ENCODE measurements at places on chromosomes 6 and 20.

DNA sequence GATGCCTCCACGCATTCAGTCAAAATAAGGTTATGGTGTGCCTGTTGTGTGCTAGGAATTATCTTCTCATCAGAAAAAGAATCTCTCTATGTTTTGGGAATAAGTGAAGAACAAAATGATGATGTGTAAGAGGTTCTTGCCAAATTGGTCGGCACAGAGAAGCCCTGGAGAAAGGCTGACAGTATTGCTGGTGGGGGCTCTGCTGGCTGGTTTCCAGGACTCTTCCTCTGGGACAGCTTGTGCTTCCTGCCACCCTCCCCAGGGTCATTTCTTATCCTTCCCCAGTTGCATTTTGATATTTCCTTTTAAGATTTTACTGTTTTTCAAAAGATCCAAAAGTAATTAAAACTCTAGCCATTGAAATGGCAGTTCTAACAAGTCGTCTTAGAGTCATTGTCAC, 22.1 kb downstream of the CST4 start:
- no peak for DNase-seq

GRCh38 chr6:127971945-127972391, 71.1 kb upstream of the THEMIS start:
- no peak for DNase-seq

GRCh38 chr6:24981386-24981760, 45.6 kb upstream of the RIPOR2 start:
- no peak for DNase-seq

GRCh38 chr6:26197933-26198721, 110.9 kb downstream of the HFE start:
- DNase-seq, result no peak

DNA sequence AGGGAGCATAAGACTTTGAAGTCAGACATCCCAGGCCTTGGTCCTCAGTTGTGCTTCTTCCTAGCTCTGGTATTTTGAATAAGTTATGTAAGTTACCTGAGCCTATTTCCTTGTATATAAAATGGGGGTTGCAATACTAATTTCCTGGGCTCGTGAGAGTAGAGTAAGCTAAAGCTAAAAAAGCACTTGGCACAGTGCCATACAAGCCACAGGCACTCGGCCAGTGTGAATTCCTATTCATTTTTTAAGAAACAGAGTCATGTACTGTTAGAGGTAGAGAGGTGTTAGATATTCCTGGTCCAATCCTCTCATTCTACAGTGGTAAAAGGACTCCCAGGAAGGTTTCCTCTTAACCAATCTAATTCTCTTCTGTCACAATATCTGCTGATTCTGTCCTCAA, 79.6 kb upstream of the EPB41L1 start:
- no peak for DNase-seq

DNA sequence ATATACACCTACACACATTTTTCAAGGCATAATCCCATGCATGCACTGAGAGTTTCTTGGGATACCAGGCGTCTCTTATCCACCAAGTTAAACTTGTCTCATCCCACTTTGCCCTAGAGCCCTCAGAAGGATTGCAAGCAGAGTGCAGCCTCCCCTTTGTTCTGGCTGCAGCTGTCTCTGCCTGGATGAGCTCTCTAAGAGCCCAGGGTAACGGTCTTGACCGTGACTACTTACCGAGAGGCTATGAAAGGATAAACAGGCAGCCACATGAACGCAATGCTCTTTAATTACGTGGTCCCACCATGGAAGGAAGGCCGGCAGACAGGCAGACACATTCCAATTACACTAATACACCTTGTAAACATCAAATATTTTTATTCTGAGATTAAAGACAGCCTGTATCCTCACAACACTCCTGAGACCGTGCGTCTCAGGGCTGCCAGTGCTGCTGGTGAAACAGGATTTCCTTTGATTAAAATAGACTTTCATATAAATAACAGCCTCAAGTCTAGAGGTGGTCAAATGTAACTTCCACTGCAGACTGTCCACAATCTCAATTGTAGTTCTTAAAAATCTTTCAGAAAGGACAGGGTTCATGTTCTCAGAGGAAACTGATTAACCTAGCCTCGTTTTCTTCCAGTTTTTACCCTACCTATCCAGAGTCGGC, 210.0 kb upstream of the PRDM1 start:
- DNase-seq, result no peak

DNA sequence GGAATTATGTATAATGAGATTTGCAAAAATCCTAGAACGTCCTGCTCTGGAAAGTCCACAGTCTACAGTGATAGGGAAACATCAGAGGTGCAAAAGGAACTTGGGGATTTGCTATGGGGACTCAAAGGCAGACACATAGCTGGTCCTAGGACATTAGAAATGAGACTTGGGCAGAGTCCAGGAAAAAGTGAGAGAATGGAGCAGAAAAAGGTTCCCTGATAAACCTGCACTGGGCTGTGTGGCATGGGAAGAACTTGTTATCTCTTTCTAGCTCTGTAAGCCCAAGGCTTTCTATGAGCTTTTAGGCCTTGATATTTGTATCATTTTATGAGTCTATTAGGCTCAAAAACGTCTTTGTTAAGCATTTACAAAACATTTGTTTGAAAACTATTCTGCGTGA, 15.2 kb downstream of the PRND start:
- DNase-seq, result no peak

DNA sequence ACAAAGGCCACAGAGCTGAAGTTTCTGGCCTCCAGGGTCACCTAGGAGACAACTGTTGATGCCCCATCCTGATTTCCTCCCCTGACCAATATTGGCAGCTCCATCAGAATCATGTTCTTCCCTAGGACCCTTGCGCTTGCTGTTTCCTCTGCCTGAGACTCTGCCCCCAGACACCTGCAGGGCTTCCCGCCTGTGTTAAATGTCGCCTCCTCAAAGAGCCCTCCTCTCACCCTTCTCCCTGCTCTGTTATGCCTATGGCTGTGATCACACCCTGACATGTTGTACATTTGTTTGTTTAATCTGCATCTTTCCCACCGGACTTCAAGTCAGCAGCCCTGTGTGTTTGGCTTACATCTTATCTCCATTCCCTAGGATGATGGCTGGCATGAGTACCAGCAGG, 30.1 kb downstream of the DLGAP4 start:
- no peak for DNase-seq

GRCh38 chr6:80197474-80197873, 91.0 kb downstream of the BCKDHB start:
- no peak for DNase-seq

- no peak for DNase-seq
These were observed 48.2 kb upstream of the ZNFX1 start for GRCh38 chr20:49326026-49326425.

DNA sequence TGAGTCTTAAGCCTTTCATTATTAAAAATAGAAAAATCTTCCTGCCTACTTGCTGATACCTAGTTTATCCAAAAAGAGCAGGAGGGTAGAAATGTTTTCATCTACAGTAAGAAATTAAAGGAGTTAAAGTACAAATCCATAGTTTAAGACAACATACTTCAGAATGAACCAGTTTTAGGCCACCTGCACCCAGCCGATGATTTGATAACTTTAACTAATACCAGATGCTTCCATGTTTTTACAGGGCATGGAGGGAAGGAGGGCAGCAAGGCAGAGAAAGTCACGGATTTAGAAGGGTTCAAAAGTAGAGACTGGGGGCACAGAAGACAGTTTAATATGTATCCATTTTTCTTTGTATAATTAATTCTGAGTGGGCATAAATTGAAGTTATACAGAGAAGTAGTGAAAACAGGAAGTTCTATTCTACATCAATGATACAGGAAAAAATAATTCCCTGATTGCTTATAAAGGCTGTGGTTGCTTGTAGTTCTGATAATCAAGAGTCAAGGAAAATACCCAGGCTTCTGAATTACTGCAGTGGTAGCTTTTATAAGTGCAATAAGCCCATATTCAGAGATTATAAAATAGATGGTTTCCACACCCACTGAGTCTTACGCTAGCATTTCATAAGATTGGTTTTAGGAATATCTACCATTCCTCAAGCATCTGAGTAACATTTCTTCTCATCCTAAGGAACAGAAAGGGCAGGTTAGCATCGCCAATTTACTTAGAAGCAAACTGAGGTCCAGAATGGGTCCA, 72.0 kb downstream of the GMDS start:
- no peak for DNase-seq

DNA sequence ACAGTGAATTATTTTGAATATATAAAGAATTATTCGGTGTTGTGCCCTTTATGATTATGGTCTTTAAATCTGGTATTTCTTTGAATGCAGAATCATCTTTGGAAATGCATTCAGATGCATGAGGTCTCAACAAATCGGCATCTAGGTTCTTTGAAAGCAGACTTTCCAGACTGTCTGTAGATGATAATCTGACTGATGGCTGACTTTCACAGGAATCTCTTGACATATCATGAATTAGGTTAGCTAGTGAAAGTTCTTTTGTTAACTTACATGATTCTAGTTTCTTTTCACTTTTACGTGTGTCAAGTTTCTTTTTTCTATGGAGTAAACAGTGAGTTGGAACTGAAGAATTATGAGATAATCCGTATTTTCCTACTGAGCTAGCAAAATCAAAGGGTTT, 17.1 kb downstream of the HBS1L start:
- DNase-seq, result no peak

- no peak for DNase-seq
These were observed 9.7 kb downstream of the BACH2 start for GRCh38 chr6:90286884-90287488.

DNA sequence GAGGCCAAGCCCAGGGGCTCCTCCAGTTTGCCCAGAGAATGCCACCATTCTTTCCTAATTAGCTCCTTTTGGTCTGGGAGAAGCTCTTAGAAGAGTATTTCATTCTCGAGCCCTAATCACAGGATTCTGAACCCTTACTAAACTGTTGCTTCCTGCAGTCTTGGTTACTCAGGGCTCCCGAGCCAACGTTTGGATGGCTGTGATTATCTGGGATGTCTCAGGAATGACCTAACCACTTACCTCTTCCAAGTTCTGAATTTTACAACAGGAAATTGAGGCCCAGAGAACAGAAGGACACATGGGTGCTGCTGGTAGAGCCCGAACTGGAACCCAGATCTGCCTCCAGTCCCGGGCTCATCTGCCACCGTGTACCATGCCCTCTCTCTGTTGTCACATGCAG, 22.2 kb upstream of the PNPLA1 start:
- no peak for DNase-seq

DNA sequence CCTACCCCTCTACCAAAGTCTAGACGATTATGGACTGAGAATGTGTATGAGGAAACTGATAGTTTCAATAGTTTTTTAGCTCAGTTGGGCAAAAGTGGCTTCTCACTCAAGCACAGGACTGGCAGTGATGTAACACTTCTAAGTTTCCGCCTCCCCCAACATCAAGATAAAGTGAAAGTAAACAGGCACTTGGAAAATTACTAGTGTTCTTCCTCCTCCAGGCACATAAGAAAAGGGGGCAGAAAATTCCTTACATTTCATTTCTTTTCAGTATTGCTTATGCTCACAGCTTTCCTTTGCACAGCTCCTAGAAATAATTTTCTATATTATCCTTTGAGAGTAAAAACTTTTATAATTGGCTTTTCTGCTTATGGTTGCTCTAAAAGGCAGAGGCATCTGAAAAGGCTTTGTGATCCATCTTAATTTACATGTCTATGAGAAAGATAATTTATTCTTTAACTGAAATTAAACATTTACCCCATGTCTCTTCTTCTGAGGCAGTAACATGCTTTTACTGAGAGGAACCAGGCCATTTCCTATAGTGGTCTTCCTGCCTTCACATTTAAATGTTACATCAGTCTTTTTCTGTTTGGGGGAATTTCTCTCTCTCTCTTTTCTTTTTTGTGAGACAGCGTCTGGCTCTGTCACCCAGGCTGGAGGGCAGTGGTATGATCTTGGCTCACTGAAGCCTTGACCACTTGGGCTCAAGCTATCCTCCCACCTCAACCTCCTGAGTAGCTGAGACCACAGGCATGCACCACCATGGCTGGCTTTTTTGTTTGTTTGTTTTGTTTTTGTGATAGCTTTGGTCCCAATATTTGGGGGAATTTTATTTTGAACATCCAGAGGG, 65.0 kb upstream of the EEF1A1 start:
- DNase-seq, result no peak

- no peak for DNase-seq
These were observed 22.5 kb downstream of the BRPF3 start for GRCh38 chr6:36219081-36219480.

DNA sequence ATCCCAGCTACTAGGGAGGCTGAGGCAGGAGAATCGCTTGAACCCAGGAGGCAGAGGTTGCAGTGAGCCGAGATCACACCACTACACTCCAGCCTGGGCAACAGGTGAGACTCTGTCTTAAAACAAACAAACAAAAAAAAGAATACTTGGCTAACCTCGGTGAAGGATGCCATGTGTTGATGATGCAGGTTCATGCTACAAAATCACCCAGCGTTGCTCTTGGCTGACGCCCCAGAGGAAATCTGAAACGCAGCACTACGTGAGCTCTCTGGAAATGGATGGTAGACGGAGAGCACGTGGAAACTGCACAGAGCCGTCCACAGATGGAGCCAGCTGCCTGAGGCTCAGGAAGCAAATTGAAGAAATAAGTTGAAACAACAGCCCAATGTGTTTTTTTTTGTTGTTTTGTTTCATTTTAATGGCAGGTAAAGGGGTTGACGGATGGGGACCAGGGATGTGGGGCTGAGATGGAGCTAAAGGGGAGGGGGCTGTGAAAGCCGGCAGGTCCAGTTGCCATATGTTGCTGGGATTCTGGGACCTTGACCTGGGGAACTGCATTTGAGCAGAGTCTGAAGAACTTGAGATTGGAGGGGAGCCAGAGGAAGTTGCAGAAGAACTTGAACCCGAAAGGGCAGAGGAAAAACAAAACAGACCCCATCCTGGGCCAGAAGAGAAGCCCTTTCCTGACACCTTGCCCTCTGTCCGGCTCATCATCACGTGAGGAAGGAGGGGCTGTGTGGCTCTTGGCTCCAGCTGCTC, 12.8 kb upstream of the MANBAL start:
- DNase-seq, result no peak

- no peak for DNase-seq
These were observed 36.8 kb downstream of the HEBP2 start for GRCh38 chr6:138440758-138441357.

DNA sequence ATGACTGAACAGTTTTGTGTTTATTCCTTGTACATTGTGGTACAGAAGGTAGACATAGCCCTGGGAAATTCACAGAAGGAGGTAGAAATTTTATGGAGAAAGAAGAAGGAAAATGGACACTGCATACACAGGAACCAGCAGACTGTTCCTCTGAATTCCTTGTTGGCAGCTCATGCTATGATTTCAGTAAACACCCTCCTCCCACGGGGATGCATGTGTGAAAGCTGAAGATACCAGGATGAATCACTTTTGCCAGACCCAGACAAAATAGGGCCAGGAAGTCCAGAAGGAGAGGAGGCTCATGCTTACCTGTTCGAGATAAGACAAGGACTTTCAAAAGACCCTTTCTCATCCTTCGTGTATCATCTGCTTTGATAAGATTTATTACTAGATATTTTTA, 110.3 kb upstream of the GGTLC1 start:
- no peak for DNase-seq

GRCh38 chr6:10210052-10210451, 204.8 kb downstream of the TFAP2A start:
- no peak for DNase-seq

GRCh38 chr20:3846378-3846739, 275 bp upstream of the MAVS start:
- DNase-seq, result no peak
